ENCODE measurements at places on chromosomes 4 and X.

- no peak for DNase-seq
Observed at GRCh38 chr4:24664956-24665355, 80.6 kb upstream of the DHX15 start.

- peak; percentile 91 for DNase-seq
Observed at GRCh38 chrX:119565107-119565663, at the start of gene STEEP1. TSS of gene STEEP1 (minus strand) at chrX:119565409. CDS start at chrX:119565355, 54 bp downstream.

GRCh38 chr4:187236209-187236890 is 512.7 kb upstream of the FAT1 start:
- DNase-seq: no peak

GRCh38 chr4:37481547-37482122 is 204.5 kb downstream of the RELL1 start:
- no peak for DNase-seq

DNA sequence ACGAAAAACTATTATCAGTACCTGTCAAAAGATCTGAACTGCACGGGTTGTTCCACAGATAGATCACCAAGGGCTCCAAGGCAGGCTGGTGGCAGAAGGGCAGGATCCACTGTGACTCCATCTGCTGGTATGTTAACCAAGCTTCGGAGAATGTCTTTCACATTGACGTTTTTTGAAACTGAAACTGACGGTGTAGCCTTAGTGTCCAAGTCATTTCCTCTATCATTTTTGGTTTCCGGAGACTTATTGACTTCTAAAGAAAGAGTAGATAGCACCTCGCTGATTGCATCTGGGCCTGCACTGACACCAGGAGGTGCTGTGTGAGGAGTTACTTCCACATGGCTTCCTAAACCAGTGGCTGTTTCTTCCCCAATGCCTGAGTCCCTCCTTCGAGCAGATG is 186.9 kb downstream of the LRBA start:
- no peak for DNase-seq

- peak; percentile 36 for DNase-seq
Observed at GRCh38 chrX:132631579-132632232, 142.9 kb upstream of the MBNL3 start.

- no peak for DNase-seq
Observed at GRCh38 chrX:13666836-13667235, 13.9 kb downstream of the TCEANC start.

- no peak for DNase-seq
Observed at GRCh38 chrX:10112510-10112909, 44.3 kb upstream of the CLCN4 start.

DNA sequence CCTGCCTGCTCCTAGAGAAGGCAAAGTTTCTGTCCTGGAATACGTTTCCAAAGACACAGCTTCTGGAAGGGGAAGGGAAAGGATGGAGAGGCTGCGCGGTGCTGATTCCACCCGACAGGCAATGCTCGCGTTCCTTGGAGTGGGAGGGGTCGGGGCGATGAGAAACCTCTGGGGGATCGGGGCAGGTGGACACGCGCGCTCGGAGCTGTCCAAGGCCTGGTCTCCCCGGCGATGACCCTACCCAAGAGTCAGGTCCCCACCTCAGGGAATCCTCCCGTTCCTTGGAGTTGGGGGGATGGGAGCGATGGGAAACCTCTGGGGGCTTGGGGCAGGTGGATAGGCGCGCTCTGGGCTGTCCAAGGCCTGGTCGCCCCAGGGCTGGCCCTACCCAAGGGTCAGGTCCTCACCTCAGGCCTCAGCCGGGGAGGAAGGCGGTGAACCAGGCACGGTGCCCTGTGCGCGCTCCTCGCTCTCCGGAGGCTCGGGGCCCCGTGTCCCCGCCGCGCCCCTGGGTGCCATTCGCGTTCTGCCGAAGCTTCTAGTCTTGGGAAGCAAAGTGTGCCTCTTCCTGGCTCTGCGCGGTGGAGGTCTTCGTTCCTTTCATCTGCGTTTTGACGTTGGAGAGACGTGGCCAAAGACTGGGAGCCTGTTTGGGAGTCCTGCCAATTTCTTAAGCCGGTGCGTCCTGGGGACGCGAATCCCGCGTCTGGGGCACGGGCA is 10.6 kb upstream of the SHOX start:
- no peak for DNase-seq

DNA sequence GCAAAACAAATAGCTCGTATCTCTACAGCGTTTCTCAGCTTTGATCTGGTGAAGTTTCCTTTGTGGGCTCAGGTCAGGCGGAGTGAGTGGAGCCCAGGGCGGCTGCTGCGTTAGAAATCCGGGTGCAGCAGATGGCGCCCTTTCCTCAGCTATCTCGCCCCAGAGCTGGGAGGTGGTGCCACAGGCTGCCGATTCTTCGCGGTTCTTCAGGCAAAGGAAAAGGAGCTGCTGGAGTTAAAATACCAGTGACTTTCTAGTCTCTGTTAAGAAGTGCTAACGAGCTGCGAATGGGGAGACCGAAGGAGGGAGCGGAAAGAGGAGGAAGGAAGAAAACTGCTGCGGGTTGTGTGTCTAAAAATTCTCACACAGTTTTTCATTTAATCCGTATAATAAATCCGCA is 114.6 kb downstream of the CPE start:
- DNase-seq: peak; percentile 9

GRCh38 chrX:25226151-25226550 is 210.4 kb upstream of the ARX start:
- no peak for DNase-seq

DNA sequence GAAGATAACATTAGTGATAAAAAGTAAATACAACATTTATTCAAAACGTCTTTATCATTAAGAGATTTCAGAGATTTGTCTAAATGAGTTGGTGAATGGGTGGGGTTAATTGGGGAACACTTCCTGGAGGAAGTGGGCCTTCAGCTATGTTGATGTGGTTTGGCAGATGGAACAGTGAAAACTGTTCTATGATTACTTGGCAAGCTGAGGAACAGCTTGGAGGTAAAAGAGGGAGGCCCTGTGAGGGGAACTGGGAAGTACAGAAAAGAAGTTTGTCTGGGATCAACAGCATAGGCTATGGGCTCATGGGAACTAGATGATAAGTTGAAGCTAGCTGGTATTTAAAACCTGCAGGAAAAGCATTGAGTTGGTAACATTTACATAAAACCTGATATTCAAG is 26.0 kb downstream of the OCRL start:
- DNase-seq: no peak

GRCh38 chrX:7132335-7133049 is 15.0 kb upstream of the STS start:
- DNase-seq: peak; percentile 17

DNA sequence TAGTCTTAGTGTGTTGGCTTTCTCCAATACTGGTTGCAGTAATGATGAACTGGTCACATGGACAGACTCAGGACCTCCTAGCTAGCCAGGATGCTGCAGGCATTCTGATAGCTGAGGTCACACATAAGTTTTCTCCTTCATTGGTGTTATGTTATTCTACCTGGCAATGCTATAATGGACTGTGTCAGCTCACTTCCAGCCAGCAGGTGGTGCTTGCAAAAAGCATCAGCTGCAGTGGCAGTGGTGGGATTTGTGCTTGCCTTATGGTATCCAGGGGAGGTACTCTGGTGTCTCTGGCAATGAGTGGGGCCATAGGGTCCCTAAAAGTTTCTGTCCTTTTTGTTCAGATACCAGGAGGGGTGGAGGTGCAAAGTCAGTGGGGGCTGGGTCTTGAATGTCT is 33.6 kb downstream of the ZNF330 start:
- no peak for DNase-seq

GRCh38 chr4:142316025-142316424 is 530.1 kb downstream of the INPP4B start:
- DNase-seq: no peak

DNA sequence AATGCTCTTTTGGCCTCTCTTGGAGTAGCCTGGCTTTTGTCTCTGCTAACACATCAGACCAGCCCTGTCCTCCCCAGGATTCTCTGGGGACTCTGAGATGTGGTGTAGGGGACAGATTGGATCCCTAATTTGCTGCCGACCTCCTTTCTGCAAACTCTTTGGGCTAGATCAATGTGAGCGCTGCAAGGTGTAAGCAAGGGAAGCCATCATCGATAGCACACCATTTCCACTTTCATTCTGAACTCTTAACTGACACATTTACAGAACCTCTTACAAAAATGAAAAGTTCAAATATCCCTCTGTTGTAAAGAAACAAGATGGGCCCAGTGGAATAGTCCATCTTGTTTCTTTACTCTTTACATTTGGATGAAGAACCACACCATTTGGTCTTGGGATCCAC is 46.6 kb downstream of the PGRMC2 start:
- DNase-seq: no peak

DNA sequence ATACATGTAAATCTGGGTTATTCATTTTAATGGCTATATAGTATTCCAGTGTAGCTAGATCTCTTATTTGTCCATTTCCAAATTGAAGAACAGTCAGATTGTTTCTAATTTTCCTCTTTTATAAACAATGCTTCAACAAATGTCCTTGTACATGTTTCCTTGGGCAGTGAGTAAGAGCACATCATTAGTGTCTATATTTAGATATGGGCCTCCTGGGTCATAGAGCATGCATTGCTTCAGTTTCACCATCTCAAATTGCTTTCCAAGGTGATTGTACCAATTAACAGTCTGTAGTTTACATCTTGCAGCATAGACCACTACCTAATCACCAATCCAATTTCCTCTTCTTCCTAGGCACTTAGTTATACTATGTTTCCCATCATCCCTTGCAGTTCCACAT is 13.4 kb downstream of the PHKA2 start:
- DNase-seq: no peak

- DNase-seq: no peak
Observed at GRCh38 chr4:76752861-76753501, 145.0 kb downstream of the SOWAHB start.

DNA sequence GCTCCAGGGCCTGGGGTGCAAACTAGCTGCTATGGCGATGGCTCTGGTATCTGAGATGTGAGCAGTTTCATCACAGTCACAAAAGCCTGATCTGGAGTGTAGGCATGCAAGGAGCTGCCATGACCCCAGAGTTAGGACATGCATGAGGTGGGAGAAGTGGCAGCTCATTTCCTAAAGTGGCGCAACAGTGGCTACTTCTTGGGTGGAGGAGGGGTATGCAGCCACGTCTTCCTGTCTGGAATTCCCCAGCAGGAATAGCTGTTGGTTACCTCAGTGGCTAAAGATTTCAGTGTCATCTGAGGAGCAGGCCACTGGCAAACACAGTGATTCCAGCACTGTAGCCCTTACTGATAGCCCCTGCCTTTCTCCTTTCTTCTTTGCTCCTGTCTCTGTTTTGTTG is 1382.5 kb downstream of the C4orf33 start:
- DNase-seq: no peak

DNA sequence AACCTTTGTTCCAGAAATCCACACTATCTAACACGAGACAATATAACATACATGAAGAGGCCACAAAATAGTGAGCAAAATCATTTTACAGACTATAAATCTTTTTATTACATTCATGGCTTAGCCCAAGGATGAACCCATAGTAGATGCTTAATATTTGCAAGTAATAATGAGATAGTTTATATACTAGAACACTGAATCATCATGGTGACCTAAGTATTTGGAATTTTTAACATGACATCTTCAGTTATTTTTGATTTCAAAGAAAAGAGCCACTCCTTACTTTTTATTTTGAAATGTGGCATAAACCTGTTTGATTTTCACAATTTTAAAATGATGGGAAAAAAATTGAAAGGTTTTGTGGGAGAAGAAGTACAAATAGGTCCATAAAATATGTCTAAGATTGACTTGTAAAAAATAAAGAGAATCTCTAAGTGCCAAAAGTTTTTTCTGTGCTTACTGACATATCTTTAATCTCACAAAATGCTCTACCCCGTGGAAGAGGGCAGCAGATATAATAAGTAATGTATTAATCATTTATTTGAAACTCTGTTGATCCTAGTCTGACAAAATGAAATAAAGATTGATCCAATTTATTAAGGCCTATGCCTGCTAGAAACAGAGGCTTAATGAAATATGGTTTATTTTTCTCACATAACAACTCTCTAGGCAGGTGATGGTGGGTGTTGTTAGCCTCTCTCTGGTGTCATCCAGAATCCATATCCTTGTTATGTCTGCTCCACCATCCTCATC is 224.5 kb upstream of the CENPE start:
- DNase-seq: no peak

- DNase-seq: no peak
Observed at GRCh38 chr4:153939570-153939969, 150.7 kb upstream of the SFRP2 start.
